Stimulated activated CD8-positive, alpha-beta memory T cell treated with anti-CD3 and anti-CD28 coated beads, Interleukin-15, amount 100 ng/mL, for 1 hour (primary cell): ENCODE measurements at places on chromosomes 6 and 20.

DNA sequence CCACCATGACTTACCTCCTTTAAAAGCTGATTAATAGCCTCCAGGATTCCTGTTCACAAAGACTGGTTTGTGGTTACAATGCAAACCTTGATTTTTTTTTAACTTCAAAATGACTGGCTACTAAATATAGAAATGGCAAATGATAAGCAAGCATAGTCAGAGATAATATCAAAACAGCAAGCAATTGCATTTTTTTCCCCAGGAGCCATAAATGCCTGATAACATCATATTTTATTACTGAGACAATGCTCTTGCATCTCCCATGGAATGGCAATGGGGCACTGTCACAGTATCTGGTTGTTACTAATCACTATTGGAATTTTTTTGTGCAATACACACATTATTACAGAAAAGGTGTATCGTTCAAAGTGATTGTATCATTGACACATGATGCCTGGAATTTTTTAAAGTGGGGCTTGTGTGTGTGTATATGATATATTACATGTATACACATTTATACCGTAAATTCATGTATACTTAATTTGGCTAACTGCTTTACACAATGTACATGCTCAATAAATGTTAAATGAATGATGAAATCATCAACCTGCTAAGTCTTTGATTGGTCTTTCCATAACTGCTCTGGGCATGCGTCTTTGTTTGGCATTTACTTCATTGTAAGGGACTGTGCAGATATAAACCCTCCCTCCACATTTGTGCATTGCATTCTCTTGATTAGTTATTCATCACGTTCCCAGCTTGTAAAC lies 980 bp upstream of the SALL4 start:
- DNase-seq: no peak

- DNase-seq: no peak
Observed at GRCh38 chr6:3259491-3259958, 778 bp downstream of the PSMG4 start.

DNA sequence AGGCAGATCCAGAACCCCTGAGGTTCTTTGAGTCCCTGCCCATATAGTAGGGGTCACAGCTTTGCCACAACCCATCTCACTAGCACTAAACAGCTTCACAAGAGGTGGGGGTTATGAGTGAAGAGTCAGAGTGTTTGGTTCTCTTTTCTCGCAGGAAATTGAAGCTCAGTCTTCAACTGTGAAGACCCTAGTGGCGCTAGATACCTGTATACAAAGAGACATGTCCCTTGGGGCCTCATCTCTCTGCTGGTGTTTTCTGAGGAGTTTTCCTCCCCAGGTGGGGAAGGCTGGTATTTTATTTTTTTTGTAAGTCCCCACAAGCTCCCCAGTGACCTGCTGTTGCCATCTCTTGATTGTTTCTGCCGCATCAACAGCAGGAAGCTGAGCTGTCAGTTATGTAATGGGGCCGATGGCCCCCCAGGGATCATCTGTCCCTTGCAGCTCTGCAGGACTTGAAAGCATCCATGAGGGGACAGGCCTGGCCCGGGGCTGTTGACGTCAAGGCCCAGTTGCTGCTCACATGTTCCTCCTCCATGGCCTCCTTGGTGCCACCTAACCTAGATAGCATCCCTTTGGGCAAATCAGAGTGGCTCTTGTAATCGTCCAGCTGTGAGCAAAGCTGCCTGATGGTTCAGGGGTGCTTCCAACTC lies 23.1 kb downstream of the STK35 start:
- DNase-seq: no peak

- DNase-seq: no peak
Observed at GRCh38 chr6:34568341-34569201, 12.4 kb upstream of the SPDEF start.

DNA sequence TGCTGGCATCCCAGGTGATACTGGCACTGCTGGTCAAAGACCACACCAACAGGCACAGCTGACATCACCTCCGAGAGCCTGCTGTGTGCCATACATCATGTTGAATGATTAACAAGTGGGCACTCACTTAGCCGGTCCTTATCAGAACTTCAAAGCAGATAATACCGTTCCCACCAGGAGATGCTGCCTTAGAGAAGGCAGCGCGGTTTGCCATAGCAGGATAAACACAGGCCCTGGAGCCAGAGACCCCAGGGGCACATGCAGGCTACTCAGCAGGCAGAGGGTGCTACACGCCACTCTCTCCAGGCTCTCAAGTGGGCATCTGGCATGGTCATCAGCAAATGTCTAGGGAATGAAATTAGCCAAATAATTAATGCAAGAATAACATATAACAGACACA lies 86.5 kb upstream of the CST7 start:
- no peak for DNase-seq

DNA sequence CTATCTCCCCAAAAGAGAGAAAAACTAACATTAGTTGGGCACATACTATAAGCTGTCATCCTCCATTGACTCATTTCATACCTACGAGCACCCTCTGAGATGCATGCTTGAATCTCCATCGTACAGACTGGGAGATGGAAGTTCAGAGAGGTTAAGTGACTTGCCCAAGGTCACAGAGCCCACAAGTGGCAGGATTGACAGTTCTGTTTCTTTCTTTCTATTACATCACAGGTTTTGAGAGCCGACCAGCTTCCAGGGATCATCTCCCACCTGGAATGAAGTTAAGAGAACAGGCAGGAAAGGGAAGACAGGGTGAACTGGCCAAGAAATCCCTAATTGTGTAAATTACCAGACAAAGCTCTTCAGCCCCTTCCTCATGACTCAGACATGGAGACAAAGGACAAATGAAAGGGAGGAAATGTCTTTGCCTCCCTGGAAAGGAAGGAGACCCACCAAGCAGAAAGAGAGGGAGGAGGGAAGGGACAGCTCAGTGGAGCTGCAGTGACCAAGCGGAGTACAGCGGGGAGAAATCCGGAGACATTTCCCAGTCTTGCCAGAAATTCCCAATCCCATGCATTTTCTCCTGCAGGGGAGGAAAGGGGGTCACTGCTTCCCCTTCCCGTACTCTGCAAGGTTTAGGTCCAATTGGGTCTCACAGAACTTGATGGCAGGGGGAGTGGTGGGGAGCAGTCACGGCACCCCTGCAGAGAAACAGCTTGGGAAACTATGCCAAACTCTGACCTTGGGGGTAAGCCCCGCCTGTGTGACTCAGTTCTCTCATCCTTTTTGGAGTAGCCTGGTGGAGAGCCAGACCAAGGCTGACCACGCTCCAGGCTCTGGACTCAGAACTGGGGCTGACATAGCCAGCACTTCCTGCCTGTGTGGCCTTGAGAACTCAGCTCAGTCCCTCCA lies 154.3 kb downstream of the ANKRD60 start:
- no peak for DNase-seq

- no peak for DNase-seq
Observed at GRCh38 chr20:16178546-16179135, 394.6 kb downstream of the KIF16B start.

GRCh38 chr6:3911614-3912336 lies 62.6 kb downstream of the FAM50B start:
- DNase-seq: no peak

DNA sequence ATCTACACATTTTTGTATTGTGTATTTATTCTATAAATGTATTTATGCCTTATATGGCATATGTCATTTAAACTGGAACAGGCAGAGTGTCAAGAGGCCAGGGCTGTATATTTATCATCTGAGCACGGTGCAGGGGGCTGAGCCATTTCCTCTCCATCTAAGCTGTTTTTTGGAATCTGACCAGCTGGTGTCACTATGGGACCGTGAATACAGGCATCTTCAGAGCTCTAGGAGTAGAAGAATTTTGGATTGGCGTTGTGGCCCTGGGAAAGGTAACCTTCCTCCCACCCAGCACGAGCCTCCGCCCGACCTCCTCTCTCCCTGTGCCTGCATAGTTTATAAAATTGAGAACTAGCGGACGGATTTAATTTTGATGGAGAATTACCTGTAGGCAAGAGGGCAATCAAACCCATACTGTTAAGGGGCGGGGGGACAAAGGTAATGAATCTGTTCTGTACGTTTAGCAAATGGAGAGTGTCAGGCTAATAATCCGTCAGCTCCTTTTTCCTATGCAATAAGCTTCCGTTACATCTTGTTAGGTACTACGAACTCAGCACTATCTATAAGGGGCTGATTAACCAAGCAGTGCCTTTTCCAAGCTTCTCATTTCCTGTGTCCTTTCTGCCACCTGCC lies 29.0 kb upstream of the EEF1E1 start:
- DNase-seq: peak; percentile 6

DNA sequence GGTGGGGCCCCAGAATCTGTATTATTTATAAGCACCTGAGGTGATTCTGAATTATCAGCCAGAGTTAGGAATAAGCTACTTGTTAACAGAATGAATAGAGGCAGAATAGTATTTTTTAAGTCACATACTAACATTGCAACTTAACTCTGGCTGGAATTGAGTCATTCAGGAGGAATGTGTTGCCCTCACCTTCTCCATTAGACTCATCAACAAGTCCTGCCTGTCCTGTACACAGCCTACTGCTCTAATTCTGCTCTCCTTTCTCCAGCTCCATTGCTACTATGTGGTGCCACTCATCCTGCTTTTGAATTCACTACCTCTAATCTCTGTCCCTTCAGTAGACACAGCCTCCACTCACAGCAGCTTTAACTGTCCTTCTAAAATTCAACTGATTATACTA lies 669.4 kb downstream of the DHX35 start:
- DNase-seq: no peak

DNA sequence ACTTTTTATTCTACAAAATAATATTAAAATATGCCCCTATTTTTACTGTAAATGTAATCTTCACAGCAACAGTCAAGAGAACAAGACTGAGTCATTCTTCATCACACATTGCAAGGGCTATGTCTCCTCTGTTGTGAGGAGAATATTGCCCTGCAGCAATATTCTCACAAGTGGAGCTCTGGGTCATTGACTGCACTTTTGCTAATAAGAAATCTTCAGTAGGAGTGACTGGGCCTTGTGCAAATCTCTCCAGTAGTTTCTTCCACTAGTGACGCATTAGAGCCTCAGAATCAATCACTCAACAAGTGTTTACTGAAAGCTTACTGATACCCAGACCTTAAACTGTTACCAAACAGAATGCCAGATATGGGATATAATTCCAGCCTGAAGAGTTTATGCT lies 49.1 kb downstream of the LAMA2 start:
- DNase-seq: no peak

DNA sequence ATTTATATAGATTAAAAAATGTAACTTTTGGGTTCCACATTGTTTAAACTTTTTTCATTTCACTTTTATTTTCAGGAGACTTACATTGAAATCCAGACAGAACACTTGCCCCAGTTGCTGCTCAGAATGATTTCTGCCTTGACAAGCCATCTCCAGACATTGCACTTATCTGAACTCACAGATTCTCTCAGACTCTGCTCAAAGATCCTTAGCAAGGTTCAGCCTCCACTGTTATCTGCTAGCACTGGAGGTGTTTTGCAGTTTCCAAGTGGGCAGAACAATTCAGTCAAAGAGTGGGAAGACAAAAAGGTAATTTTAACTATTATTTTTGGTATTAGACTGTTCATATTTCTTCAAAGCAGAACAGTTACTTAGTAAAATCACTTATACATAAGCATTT lies 58.0 kb downstream of the DOP1A start:
- DNase-seq: no peak

GRCh38 chr6:110018486-110018885 lies 40.4 kb downstream of the GPR6 start:
- DNase-seq: no peak

GRCh38 chr20:47031821-47032220 lies 137.2 kb downstream of the EYA2 start:
- no peak for DNase-seq

GRCh38 chr6:126026001-126026400 lies 39.7 kb downstream of the TRMT11 start:
- DNase-seq: no peak

GRCh38 chr6:45730232-45730631 lies 285.4 kb downstream of the CLIC5 start:
- DNase-seq: no peak

DNA sequence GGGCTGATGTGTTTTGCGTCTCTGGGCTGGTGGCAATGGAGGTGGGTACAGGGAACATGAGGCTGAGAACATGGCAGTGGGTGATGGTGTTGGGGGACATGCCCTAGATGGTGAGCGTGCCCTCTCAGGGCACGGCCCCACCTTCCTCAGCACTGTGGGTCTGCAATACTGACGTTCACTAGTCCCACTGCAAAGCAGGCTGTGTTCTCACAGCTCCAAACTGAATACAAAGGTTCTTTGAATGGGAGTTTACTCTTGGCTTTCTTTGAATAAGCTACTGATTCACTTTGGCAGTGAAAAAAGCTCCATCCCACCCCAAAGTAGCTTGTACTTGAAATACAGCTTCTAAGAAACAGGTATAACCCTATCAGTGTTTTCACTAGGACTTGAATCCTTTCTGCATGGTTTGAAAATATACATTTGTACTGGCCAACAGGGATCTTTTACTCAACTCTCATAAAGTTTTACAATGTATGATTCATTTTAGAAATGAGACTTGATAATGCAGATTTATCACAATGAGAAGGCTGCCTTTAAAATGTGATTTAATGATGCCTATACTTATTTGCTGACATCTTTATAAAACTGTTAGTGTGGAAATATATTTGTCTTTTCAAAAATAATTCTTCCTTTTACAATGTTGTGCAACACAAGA lies 400.7 kb downstream of the ZFAND3 start:
- DNase-seq: no peak

DNA sequence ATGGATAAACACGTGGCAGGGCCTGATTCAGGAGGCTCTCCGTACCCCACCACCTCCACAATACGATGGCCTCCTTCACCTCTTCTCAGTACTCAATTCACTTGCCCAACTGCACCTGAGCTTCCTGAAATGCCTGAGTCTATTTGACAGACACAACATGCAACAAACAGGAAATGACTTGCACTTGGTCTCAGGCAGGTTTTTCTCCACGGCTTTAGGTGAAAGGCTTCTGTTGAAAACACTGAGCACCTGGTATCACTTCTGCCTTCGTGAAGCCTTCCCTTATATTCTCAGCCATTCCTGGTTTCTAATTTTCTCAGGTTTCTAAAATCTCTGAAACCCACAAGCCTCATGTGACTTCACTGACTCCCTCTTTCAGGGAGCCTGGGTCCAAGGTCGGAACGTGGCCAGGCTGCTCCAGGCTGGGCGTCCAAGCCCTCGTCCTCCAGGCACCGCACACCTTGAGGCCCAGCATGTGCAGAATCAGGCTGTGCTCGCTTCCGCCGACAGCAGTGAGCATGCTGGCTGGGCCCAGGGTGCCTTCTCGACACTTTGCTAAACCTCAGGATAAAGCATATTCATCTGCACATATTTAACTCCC lies 34.7 kb downstream of the TAF4 start:
- DNase-seq: no peak

DNA sequence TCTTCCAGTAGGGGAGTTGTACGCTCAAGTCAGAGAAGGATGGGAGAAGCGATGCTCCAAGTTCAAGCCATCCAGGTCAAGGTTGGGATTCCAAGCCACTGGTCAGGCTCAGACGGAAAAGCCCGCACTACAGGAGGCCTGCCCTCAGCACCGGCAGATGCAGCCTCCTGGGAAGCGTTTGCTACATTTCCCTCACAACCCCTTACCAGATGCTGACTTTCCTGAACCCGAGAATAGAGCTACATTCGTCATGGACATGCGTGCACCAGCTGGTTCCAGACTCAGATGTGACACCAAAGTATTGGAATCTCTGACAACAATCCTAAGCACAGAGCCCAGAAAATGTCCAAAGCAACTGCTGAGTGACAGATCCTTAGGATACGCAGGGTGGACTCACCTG lies 174.8 kb downstream of the SASH1 start:
- no peak for DNase-seq
